AG08395 (cell line): ENCODE measurements at places on chromosomes 16 and 17.
A peak's percentile ranks its signal among the peaks of the same experiment; 100 is the strongest.

DNA sequence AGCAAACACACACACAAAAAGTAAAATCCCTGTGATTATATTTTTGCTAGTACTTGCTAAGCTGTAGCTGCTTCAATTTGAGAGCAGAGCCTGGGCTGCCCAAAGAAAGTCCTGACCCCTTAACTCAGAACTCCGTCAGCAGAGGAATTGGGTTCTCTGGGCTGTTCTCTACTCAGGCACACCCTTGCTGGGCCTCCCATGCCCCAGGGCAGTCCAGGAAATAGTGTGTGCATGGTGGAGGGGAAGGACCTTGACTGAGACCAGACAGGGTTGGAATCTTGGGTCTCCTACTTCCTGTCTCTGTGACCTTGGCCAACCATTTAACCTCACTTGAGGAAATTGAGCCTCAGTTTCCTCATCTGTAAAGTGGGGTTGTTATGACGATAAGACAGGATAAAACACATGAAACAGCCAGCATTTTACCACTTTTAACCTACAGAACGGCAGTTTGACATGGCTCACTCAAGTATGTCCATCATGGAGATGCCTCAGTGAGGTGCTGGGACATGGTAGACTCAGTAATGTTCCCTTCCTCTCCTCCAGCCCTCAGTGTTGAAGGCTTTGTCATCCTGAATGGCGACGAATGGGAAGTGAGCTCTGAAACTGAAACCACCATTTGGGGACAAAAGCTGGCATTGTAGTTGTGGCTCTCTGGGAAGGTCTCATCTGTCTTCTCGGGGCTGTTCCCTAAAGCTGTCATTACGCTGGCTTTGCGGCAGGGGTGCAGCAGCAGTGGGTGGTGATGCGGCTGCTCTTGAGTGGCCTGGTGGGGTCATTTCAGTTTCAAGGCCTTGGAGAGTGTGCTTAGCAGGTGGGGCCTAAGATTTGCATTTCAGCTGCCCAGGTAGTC, 74.9 kb downstream of the CMIP start:
- DNase-seq = no peak

GRCh38 chr17:79841369-79842135, 2.3 kb upstream of the CBX4 start:
- DNase-seq = no peak

GRCh38 chr16:51328733-51329132, 177.7 kb upstream of the SALL1 start:
- no peak for DNase-seq

GRCh38 chr17:75064460-75064859, 17.4 kb downstream of the KCTD2 start:
- no peak for DNase-seq

GRCh38 chr16:11084484-11084875, 140.1 kb downstream of the CLEC16A start:
- peak; percentile 68 for DNase-seq

GRCh38 chr16:87554754-87555427, 47.4 kb upstream of the JPH3 start:
- DNase-seq = no peak

DNA sequence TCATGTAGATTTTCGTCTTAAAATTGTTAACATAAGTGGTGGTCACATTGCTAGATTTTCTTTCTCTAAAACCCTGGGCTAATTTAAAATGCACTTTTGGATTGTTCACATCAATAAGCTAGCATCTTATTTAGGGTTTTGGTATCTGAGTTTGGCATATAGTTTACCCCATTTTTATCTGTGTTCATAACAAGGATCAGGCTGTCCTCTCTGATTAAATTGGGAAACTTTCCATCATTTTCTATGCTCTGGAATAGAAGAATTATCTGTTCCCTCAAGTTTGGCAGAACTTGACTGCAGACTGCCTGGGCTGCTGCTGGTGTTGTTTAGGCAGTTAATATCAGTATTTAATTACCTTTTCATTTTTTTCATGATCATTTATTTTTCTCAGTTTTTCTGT, 1.8 kb downstream of the SPECC1 start:
- no peak for DNase-seq

- DNase-seq = peak; percentile 88
These were observed 24.8 kb upstream of the MAP3K14 start for GRCh38 chr17:45341533-45342158.

DNA sequence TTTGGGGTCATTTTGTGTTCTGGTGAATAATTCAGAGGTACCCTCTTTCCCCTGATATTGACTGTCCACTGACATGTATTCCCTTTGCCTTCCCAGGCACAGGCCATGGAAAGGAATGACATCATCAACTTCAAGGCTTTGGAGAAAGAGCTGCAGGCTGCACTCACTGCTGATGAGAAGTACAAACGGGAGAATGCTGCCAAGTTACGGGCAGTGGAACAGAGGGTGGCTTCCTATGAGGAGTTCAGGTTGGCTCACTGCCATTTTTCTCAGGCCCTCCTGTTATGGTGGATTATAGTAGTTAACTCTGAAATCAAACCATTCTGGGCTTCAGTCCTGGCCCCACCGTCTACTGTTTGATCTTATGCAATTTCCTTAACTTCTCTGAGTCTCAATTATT, 1.6 kb upstream of the EFTUD2 start:
- peak; percentile 45 for DNase-seq

- peak; percentile 87 for DNase-seq
These were observed 4.9 kb downstream of the TNRC6C start for GRCh38 chr17:77963441-77963840.

GRCh38 chr17:57485566-57485865, 229.2 kb downstream of the MSI2 start:
- no peak for DNase-seq

DNA sequence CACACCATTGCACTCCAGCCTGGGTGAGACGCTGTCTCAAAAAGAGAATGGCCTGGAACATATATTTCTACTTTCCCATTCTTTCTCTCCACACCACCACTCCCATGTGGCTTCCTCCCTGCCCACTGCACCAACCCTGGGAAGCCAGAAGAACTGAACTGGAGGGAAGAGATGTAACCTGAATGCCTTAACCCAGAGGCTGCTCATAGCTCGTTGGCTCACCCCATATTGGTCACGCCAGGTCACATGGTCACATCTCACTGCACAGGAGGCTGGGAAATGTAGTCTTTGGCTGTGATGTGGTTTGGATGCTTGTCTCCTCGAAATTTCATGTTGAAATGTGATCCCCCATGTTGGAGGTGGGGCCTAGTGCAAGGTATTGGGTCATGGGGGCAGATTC, 5.9 kb upstream of the DNAH17 start:
- peak; percentile 29 for DNase-seq

GRCh38 chr16:65495106-65495505, 373.2 kb upstream of the CDH11 start:
- DNase-seq = no peak

- no peak for DNase-seq
These were observed 62.8 kb downstream of the HS3ST3A1 start for GRCh38 chr17:13538841-13539411.

GRCh38 chr17:39867084-39867879, 720 bp upstream of the ZPBP2 start:
- DNase-seq = no peak

DNA sequence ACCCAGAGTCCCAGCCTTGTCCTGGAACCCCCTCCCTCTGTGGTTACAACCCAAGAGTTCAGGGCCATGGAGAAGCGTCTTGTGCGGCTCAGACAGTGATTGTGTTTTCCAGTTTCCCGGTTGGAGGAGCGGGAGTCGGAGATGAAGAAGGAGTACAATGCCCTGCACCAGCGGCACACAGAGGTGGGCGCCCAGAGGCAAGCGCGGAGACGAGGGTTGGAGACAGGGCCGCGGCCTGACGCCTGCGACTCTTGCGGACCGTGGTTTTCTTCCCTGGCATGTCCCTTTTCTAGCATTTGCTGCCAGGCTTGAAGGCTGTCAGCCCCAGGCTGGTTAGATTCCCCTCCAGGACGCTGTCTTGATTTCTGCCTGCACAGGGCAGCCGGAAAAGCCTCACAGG, 23.0 kb downstream of the MAPK8IP3 start:
- no peak for DNase-seq

DNA sequence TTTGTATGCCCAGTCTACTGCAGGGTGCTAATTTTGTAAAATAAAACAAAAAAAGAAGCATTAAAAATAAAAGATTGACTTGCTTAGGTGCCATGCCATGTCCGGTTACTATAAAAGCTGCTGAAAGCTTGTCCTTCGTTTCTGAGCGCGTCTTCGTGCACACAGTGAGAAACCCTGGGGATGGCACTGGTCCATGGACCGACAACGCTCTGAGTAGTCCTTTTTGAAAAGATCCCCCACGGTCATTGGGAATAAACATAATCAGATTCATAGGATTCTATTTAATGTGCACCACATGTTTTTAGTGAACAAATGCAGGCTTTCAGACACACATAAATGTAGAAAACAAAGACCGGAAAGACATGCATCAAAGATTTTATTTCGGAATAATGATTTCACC, 146.3 kb downstream of the XYLT1 start:
- no peak for DNase-seq

GRCh38 chr17:75116737-75117136, 7.0 kb downstream of the ARMC7 start:
- no peak for DNase-seq

GRCh38 chr16:23931199-23931598, 95.4 kb downstream of the PRKCB start:
- DNase-seq = no peak

DNA sequence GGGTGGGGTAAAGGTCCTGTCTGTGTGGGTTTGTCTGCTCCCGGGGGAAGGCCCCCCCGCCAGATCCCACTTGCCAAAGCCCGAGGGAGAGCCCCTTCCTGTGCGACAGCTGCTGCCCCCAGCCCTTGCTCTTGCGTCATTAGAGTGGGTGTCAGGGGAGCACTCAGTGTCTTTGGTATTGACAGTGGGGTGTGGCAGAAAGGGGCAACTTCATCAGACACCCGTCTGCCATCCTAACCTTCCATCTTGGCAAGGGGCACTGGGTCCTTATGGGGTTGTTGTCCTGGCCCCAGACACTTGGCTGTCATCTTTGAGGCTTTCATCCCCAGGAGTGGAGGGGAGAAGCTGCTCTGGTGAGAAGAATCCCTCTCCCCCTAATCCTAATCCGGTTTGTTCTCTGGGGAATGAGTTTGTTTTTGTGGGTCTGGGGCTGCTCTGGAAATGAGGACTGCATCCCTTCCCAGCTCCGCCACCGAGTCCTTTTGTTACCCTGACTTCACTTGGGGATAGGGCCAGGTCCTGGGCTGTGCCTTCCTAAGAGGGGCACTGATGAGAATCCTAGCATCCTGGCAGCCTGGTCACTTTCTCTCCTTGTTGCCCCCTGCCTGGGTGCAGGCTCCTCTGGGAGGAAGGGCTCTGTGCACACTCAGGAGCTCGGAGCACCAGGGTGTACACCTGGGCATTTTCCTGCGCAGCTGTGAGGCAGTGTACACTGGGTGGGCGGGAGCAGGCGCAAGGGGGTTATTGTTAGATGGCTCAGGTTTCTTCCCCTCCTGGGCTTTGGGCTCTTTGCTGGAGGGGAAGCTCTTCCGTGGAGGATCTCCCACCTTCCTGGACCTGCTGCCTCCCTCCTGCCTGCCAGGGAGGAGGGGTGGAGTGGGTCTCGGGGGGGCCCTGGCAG, 21.1 kb downstream of the GJD3 start:
- no peak for DNase-seq

GRCh38 chr16:49558451-49558850, 184.8 kb downstream of the C16orf78 start:
- DNase-seq = no peak

- DNase-seq = no peak
These were observed 26.5 kb upstream of the SBK1 start for GRCh38 chr16:28265822-28266221.
